ENCODE measurements at places on chromosomes 2 and 18.

- peak overlapping the region; percentile 68 for H3K27ac ChIP-seq
- peaks cover 31% of the 10 kb centered on the region for H3K36me3 ChIP-seq
- H3K4me3 ChIP-seq = no peak overlapping the region
- H3K27me3 ChIP-seq = no peaks in the 10 kb centered on the region
- H3K4me1 ChIP-seq = peaks cover 20% of the 10 kb centered on the region
Measured at GRCh38 chr2:25738383-25739343, 65.3 kb upstream of the DTNB start.

DNA sequence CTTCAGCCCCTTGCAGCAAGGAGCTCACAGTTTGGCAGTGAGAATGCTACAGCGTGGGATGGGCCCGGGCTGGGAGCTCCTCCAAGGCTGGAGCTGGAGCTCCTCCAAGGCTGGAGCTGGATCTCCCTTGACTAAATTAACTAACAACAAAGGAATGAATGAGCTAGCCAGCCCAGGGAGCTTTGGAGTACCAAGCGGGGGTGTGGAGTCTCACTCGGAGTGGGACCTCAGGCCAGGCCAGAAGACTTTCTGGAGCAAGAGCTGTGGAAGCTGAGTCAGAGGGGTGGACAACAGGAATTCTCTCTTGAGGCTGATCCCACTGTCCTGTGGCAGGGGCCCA lies 244.7 kb upstream of the HS6ST1 start:
- no peak for DNase-seq
- H3K4me3 ChIP-seq = no peak overlapping the region
- H3K4me1 ChIP-seq = no peaks in the 10 kb centered on the region
- H3K36me3 ChIP-seq = no peaks in the 10 kb centered on the region
- H3K27ac ChIP-seq = no peak overlapping the region

DNA sequence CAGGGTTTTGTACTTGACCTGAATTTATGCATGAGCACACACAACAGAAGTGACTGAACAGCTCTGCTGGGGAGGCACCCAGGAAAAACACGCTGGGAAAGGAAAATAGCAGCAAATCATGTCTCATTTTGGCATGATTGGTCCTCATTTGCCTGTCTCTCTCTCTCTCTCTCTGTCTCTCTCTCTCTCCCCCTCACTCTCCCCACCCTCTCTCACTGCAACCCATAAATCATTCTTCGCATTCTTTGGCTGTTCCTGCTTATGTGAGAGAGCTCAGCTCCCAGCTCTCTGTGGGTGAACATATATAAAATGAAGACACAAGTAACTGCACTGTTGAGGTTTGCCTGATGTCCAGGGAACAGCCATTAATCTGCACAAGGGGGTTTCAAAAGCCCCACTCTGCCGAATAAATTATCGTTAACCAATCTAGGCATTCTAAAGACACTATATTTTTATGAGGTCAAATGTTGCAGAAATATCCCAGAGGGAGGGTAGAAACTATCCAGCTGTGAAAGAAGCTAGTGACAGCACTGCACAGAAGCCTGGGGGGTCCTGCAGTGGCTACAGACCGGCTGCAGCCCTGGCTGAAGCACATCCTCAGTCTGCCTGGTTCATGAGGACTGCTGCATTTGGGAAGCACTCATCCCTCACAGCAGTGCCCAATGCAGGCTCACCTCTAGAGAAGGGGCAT lies 260.3 kb downstream of the AFF3 start:
- no peaks in the 10 kb centered on the region for H3K4me1 ChIP-seq
- DNase-seq = no peak
- H3K36me3 ChIP-seq = no peaks in the 10 kb centered on the region
- H3K4me3 ChIP-seq = no peak overlapping the region
- H3K27ac ChIP-seq = no peak overlapping the region
- H3K27me3 ChIP-seq = no peaks in the 10 kb centered on the region

DNA sequence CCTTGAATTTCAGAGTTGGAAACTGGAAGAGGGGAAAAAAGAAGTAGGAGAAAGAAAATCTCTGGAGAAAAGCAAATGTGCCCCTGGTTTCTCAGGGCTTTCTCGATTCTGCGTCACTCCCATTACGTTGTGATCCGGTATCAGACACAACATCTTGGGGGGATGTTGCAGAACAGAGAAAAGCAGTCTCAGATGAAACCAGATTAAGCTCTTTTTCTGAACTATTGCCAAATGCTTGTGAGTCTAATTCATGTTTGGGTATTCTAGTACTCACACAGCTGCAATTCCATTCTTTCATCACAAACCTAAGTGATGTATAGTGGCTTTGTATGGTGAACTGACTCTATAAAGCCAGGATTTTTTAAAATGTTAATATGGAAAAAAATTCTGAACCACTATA lies 233.2 kb downstream of the TCF4 start:
- H3K4me3 ChIP-seq = no peak overlapping the region
- H3K36me3 ChIP-seq = no peaks in the 10 kb centered on the region
- no peak overlapping the region for H3K27ac ChIP-seq
- peaks cover 22% of the 10 kb centered on the region for H3K27me3 ChIP-seq
- no peak for DNase-seq

DNA sequence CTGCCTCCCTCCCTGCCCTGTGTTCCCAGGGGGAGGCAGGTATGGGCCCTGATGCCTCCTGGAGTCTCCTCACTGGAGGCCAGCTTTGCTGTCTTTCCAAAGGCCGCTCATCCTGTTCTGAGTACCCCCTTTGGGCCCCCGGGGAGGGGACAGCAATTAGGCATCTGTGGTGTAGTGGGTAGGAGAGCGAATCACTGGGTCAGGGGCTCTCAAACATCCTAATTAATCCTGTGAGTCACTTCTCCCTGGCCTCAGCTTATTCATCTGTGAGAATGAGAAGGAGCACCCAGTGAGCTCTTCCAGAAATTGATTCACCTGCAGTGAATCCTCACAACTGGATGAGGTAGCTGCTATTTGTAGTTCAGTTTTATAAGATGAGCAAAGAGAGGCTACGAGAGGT lies 16.4 kb downstream of the TET3 start:
- no peak for DNase-seq
- peaks cover 2% of the 10 kb centered on the region for H3K36me3 ChIP-seq
- H3K4me3 ChIP-seq = no peak overlapping the region
- peaks cover 65% of the 10 kb centered on the region for H3K4me1 ChIP-seq

- no peak overlapping the region for H3K27ac ChIP-seq
- H3K36me3 ChIP-seq = no peaks in the 10 kb centered on the region
- no peak for DNase-seq
- H3K4me1 ChIP-seq = peaks cover 3% of the 10 kb centered on the region
Measured at GRCh38 chr18:80168346-80168745, 59.3 kb downstream of the ADNP2 start.

DNA sequence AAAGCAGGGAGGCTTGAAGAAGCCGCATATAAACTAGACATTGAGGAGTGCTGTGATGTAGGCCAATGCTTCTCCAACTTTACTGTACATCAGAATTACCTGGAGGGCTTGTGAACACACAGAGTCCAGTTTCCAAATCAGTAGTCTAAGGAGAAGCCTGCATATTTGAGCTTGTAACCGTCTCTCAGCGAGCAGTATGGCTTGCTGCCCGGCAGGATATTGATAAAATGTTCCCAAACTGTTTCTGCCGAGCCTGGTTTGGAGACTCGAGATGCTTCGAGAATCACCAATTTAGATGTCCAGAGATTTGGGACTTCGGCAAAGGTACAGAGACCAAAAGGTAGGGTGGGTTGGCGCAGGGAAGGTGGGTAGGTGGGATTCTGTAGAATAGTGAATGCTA lies 11.0 kb upstream of the RAB31 start:
- H3K36me3 ChIP-seq = no peaks in the 10 kb centered on the region
- peaks cover 11% of the 10 kb centered on the region for H3K4me1 ChIP-seq
- no peak overlapping the region for H3K27ac ChIP-seq
- no peak overlapping the region for H3K4me3 ChIP-seq
